Tracheal epithelial cell (primary cell): ENCODE measurements at places on chromosomes 2 and 18. TPM values are rescaled to one million over a fixed set of nuclear protein-coding genes. Genes with fewer than 3 reads are reported as not detected.

FKBP1B gene
- total RNA-seq = 13.7 and 15.1 TPM in 2 replicates

DIPK1C gene
- not detected in 2 replicates for total RNA-seq

IL36RN gene
- 1.1 and 8.4 TPM in 2 replicates for total RNA-seq

GPAT2 gene
- 1.5 and 4.8 TPM in 2 replicates for total RNA-seq

CREG2 gene
- 1.1 and 1.7 TPM in 2 replicates for total RNA-seq
